NCI-H2107 (cell line): ENCODE measurements at places on chromosomes 2 and 18.

GRCh38 chr2:151844211-151844896 lies 16.1 kb upstream of the ARL5A start:
- DNase-seq: no peak

DNA sequence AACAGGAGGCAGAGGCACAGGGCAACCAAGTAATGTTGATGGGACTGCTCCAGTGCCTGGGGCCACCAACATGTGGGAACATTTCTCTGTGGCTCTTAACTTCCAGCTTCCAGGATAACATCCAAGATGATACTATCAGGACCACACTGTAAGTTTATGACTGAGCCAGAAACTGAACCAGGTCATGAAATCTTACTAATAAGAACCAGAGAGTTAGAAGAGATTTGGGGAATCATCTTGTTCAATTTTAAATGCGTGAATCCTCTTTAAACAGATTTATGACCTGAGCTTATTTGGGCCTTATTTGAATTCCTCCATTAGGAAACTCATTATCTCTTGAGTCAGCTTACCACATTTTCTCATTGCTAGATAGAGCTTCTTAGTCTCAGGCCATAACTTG lies 45.0 kb downstream of the MAP2 start:
- DNase-seq: no peak

DNA sequence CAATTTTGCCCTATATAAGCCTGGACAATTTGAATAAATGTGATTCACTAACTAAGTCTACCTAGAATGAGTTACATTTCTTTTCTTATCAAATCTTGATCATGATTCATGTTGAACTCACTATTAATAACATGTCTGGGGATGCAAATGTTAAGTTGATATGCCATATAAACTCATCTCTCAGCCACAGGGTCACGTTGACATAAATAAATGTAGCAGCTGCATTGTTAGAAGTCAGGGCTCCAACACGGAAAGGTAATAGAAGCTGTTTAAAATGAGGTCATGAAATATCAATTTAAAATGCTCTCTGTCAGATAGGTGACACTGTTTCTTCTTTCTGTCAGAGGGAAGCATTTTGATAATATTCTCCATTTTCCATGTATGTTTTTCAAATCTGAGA lies 521.9 kb downstream of the CCDC85A start:
- DNase-seq: no peak

- peak; percentile 84 for DNase-seq
Measured at GRCh38 chr18:76349067-76349715, 145.9 kb downstream of the ZNF516 start.

- DNase-seq: no peak
Measured at GRCh38 chr18:54939361-54939917, 19.8 kb downstream of the CCDC68 start.

DNA sequence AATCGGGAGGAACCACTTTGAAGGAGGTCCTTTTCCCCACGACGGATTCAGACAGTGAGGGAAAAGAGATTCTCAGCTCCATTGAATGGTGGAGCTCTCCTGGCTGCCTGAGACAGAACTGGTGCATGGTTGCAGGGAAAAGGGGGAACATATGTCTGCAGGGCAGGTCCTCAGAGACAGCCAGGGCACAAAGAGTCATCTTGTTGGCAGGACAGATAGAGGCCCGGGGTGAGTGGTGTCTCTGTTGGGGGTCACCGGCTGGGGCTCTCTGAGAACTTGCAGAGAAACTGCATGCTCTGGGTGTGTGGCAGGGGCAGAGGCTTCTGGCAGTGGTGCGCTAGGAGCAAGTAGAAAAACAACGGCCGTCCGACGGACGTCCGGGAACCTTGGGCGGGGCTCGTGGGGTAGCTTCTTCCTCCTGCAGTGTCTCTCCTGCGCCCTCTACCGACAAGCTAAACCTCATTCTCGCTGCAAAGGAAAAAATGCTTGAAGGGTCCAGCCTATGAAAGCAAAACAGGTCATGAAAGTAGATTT lies 94.3 kb downstream of the CDCA7 start:
- peak; percentile 9 for DNase-seq

GRCh38 chr2:146413086-146413610 lies 1431.7 kb upstream of the ACVR2A start:
- DNase-seq: no peak

- DNase-seq: no peak
Measured at GRCh38 chr2:147223553-147224060, 621.2 kb upstream of the ACVR2A start.

GRCh38 chr18:75003764-75004690 lies 204.9 kb downstream of the PTGR3 start:
- no peak for DNase-seq

DNA sequence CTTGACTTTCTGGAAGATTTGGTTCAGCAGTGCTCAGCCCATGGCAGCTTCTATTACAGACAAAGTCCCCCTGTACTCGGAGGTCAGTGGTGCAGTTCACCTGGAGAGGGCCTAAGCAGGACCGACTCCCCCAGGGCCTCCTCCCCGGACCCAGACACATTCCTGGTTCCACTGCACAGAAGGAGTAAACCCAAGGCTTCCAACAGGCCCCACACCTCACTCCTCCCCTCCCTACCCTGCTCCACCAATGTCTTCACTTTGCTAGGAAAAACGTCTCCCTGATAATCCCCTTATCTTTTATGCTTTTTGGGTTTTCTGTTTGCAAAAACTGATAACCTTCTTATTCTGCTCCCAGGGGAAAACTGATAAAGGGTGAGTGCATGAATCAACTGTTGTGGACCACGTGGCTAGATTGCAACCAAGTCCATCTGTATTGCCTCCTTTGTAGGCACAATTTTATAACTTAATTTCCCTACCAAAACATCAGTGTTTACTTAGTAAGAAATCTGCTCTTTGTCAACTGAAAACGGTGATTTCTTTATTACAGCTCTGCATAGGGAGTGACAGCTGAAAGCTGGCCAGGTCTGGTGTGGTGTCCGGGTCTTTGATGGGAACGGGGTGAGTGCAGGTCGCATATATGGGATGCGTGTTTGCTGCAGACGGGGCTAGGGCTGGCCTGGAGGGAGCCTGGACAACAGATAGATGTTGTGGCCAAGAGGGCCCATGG lies 202.5 kb downstream of the GLI2 start:
- DNase-seq: no peak

DNA sequence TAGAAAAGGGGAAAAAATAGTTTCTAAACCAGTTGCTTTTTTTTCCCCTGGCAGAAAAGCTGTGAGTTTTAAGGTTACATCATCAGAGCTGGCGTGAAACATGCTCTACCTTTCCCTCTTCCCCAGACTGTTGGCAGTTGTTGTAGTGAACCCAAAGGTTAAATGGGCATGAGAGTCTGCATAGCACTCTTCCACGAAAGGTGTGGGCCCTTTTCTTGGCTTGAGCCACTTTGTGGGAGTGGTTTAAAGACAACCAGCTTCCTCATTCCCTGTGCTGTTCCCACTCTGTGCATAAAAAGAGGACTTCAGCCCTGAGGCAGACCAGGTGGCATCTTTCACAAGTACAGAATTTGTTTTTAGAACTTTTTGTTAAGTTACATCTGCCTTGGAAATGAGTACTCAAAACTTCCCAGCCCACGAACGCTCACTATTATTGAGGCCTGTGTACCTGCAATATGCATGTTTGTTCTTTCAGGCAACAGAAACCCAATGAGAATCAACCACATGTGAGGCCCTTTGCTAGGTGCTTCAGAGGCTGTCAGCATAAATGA lies 243.8 kb downstream of the BABAM2 start:
- no peak for DNase-seq

DNA sequence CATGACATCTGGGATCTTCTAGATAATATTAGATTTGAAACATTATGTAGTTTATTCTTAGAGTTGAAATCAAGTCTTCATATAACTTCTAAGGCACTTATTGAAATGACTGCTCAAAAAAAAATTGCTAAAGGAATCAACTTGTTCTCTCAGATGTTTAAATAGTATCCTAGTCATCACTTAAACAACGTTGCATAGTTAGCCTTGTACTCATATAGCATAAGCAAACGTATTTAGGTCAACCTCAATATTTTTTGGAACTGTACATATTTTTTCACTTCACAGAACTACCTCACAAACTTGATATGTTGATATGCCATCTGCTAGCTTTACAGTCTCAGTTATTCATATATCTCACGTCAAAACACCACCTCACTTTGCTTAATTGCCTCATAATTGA lies 47.1 kb upstream of the CREB1 start:
- no peak for DNase-seq

GRCh38 chr18:80086281-80086680 lies 22.8 kb upstream of the ADNP2 start:
- DNase-seq: no peak

DNA sequence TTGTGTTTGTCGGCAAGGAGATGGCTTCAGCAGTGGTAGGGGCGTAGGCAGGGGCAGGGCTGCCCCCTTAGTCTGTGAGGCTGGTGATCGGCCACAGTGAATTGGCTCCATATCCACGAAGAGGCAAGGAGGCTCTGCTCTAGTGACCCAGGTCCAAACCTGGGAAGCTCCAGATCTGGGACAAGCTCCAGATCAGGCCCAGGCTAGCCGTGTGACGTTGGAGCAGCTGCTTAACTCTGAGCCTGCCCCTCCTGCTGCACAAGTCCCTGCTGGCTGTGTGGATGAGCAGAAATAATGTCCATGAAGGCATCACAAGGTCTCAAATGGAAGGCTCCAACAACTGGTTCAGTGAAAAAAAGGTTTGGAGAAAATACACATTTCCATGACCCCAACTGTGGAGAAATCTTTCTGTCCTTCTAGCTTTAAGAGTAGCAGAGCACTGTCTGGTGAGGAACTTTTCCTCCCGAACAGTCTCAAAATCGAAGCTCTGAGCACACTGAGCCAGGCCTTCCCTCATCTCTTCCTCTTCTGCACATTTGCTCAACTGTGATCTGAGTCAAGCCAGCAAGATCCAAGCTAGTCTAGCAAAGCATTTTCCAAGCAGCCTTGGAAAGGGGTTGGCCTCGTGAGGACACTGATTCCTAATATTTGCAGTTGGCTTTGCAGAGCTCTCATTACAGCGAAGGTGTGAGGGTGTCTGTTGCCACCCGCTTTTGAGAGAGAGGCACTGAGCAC lies 67.0 kb upstream of the TCF7L1 start:
- DNase-seq: no peak

DNA sequence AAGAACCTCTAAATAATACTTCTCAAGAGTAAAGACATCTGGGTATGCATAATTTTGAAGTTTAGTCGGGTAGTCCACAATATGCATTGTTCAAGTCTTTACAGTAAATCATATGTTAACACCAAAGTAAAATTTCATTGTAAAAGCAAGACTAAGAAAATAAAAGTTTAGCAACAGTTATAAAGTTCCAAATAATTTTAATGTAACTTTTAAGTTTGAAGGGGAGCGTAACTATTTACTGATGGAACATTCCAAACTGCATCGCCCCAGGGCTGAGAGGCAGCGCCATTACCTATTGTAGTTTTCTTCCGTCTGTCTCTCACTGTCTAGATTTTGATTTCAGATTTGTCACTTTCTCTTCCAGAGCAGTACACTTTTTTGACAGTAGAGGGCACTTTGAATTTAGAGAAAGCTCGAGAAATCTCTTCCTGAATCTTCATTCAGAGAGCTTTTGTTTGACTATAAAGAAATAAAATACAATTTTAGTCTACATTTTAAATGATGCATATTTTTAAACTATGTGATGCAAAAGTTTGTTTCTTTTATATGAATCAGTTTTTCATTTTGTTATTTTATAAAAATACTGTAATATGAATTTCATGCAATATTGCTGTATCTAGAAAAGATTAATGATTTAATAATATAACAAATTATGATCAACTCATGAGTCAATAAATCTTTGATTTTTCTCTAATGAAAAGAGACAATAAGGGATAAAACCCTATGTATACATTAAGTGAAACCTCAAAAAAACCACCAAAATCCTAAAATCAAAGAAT lies 389.8 kb downstream of the FIGN start:
- peak; percentile 6 for DNase-seq

DNA sequence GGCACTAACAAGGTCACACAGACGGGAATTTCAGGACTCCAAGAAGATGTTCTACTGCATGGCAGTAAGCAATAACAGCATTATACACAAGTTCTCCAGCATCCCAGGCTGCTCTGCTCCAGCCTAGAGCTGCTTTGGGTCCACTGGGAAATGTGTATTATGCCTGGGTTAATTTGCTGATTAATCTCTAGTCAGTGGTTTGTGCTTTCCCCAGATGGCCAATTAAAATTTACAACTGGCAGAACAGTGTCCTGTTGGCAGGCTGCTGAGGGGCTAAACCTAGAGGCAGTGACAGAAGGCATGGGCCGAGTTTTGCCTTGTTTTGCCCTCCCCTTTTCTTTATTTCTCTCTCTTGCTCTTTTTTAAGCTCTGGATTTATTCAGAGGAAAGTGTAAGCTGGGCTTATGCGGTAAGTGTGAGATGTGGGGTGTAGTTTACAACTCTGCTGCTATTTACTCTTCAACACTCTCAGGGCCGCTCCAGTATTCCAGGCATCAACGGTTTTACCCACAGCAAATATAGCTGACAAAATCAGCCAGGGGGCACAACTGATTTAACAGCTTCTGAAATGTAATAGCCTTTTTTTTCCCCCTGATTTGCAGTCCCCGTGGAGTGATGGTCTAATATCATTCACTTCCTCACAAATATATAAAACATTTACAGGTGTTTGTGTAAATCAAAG lies 348.0 kb downstream of the GPD2 start:
- DNase-seq: no peak
